ENCODE measurements at places on chromosomes 6 and 20.

GRCh38 chr6:124033501-124033900 lies 229.8 kb downstream of the NKAIN2 start:
- no peak for DNase-seq

DNA sequence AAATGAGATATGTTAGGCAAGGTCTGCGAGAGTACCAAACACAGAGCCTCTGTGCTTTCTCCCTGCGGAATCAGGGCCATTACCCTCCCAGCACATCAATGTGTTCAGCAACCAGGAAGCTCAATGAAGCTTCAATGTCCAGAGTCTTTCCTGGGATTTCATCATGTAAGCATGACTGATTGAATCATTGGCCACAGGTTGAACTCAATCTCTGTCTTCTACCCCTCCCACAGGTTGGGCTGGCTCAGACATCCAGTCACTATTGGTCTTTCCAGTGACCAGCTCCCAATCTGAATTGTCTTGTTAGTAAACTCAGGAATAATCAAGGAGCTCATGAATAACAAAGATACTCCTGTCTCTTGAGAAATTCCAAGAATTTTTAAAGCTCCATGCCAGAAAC lies 2.7 kb upstream of the DTD1 start:
- no peak for DNase-seq

GRCh38 chr6:21764989-21765388 lies 171.4 kb downstream of the SOX4 start:
- no peak for DNase-seq

DNA sequence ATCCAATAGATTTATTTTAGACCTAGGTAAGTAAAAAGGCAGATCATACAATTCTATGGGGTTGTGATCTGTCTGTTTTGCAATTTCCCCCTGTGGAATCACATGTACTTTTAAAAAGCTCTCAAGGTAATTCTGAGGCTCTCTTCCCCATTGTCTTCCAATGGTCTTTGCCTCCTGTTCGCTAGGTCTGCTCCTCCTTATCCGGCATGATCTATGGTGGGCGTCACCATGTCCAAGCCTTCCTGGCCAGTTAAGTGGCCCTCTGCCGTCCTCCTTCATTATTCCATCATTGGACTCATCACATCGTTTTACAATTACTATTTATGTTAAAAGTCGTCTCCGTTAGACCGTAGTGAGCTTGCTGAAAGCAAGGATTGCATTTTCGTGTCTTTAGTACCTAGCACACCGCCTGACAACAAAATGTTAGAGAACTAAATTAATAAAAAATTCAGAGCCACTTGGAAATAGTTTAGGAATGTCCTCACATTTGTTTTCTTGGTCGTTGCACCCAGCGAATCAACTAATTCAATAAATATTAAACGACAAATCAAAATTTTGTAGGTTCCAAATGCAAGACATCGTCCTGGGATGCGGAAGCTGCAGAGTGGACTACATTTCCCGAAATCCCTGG lies 2.2 kb upstream of the STXBP5 start:
- DNase-seq: no peak

DNA sequence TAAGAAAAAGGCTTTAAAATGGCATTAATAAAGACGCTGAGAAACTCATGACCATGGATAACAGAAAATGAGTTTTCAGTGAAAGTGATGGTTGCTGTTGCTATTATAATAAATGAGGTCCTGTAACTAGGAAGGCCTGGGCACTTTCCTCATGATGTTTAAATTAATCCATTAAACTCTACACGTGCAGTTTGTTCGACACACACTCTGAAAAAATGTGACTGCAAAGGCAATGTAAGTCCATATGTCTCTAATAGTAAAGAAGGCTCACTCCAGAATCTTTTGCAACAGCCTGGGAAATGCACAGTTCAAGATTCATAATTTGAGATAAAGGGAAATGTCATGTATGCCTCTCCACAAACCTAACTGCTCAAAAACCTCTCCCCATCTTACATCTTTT lies 153.4 kb downstream of the COL12A1 start:
- DNase-seq: no peak

DNA sequence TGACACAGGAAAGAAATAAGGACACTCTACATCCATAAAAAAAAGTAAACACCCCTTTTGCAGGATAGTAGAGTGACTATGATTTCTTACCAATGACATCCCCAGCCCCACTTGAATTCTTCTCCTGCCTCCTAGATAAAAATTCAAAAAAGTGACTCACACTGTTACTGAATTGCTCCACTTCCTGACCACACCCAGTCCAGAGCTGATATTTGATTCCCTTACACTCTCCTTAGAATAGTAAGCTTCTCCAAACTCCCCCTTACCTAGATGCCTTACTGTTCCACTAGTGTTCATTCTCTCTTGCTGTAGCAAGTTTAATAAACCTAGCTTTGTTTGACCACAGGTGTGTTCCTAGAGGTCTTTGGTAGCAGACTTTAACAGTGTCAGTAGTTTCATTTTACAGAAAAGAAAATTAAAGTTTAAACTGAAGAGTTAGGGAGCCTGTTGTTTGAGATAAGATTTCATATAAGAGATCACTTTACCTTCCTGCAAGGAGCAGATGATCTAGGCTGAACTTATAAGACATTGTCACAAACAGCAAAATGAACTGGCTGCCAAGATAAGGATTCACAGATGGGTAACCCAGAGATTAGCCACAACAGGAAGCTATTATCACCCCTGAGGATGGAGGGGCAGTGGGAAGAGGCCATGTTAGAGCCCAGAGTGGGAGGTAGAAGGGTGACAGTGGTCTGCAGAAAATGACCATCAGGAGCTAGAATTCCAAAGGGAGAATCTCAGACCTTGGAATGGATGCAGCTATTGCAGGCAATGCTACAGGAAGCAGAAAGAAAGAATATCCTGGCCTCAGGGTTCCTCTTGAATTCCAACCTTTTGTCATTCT lies 28.4 kb upstream of the BTN3A2 start:
- no peak for DNase-seq

GRCh38 chr6:2945153-2945452 lies 26.3 kb downstream of the SERPINB6 start:
- DNase-seq: no peak

DNA sequence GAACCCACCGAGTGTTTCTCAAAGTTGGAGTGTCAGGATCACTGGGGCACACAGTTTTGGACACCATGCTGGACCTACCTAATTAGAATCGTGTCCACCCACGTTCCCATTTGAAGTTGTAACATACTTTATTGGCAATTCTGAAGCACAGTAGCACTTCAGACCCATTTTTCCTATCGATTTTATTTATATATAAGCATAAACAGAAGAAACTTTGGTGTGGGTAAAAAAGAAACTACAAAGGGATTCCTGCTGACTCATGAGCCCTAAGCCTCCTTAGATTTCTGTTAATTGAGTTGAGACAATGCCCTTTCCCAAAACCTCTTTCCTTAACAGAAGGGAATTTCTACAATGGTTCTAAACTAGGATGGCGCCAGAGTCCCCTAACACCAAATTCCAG lies 398.0 kb downstream of the CDKAL1 start:
- DNase-seq: no peak

DNA sequence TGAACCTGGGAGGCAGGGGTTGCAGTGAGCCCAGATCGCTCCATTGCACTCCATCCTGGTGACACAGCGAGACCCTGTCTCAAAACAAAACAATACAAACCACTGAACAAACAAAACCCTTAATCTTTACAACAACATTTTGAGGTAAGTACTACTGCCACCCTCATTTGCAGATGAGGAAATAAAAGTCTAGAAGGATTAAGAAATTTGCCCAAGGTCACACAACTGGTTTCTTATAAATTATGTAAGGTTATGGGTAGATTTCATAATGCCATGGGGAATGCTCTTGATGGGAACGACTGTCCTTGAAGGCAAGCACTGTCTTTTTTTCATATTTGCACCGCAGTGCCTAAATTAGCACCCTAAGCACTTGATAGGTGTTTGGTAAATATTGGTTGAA lies 13.8 kb upstream of the B4GALT5 start:
- no peak for DNase-seq

DNA sequence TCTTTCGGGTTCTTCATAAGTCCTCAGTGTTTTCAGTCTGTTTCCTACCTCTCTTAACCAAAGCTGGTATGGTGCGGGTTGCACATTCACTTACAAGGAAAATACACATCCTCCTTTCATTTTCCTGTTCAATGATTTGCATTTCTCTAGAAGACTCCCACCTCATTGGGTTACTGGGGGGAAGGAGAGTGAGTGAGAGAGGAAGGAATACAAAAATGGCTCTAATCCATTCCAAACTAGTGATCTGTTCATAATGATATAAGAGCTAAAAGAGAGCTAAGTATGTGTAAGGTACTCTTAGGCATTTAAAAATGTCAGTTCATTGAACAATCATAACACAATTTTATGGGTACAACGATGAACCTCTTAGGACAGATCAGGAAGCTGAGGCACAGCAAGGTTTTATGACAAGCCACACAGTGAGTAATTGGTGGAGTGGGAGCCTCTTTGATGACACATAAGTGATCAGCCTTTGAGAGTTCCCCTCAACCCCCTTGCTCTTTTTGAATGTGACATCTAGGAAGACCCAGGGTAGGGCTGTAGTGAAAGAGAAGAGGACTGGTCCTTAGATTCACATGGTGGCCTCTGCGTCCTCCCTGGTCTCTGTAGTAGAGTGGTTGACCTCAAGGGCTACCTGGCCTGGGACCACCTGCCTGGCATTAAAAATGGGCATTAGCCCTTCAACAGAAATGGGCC lies 328.4 kb upstream of the SOX4 start:
- no peak for DNase-seq

DNA sequence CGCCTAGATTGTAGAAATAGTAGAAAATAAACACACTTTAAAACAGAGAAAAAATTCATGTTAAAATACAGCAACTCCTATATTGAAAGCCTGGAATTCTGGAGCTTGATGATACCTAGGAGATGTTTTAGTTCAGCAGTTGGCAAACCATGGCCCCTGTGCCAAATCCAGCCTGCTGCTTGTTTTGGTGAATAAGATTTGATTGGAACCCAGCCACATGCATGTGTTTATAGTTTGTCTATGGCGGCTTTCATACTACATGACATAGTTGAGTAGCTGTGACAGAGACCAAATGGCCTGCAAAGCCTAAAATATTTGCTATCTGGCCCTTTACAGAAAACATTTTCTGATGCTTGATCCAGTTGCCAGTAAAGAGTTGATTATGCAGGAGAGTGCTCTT lies 57.2 kb downstream of the PAX1 start:
- DNase-seq: no peak

DNA sequence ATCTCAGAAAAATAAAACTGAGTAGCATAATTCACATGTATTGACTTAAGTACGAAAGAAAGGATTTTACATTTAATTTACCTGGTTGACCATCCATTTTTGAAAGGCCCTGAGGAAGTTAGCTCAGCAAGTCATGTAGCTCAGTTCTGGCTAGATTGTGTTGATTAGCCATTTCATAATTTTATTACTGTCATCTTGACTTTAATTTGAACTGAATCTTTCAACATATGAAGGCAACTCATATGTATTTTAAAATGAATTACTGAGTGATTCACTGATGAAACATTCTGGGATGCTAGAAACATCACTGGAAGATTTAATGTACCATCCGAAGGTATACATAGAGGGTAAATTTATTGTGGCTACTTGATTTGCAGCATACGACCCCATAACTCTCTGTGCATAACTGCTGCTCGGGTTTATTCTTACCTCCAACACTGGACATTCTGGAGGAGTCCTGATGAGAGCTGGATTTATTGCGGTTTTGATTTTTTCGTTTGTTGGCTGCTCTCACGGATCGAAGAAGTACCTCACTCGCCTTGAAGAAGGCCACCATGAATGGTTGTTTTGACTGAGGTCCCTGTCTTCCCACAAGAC lies 101.7 kb downstream of the BMP5 start:
- no peak for DNase-seq

DNA sequence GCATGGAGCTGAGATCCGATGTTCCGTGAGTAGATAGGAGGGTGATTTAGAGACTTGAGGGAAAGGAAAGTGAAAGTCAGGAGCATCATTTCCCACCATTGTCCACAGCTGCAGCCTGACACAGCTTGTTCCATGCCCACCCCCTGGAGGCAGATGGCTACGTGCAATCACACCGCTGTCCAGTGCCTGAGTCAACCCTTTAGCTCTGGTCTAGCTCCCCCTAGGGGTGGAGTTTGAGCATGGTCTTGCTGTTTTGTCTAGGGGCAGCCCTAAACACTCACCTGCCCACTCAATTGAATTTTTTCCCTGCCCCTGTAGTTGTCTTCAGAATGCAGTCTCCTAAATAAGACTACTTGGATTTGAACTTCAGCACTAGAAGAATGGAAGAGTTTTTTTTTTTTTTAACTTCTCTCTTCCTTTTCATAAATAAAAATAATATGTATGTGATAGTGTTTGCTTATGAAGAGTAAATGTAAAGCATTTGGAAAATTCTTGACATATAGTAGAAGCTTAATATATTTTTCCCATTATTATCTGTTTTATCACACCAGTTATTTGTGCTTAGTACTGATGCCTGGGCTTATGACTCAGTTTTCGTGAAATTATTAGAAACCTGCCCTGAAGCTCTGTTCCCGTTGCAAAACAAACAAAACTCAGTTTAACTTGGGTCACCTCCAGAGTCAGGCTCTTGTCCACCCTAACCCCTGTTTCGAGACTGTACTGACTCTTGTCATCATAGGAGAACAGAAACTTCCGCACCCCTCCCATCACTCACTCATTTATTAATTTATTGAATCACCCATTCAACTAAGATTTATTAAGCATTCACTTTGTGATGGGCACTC lies 814.8 kb downstream of the MAFB start:
- no peak for DNase-seq

DNA sequence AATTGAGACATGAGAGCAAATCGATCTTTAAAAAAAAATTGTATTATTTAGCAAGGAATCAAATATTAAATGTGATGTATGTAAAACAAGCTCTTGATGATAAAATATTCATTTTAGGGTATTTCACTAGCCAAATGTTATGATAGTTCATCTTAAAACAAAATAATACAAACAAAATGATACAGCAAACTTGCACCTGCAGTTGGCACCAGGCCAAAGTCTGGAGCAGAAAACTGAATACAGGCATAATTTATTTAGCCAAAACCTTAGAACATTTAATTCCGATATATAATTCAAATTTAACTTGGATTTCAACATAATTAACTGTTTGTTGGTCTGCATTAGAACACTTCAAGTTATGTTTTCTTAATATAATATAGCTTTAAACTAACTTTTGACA lies 60.9 kb downstream of the EPHA7 start:
- no peak for DNase-seq

DNA sequence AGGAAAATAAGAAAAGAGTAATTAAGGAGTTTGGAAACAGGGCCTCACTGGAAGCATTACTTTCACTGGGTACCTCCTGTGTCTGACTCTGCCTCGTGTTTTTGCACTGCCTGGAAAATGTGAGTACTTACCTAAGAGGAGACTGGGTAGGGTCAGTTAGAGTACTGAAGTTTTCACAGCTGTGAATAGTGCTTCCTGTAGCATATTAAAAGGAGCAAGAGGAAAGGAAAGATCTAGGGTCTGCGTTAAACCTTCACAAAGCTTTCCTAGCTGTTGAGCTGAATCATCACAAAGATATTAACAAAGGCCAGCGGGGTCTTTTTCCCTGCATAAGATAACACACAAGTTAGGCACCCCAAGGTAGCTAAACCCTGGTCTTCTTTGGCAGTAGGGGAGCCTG lies 82.3 kb downstream of the MLIP start:
- DNase-seq: no peak

Data from stimulated activated CD4-positive, alpha-beta T cell treated with anti-CD3 and anti-CD28 coated beads, Interleukin-12 subunit alpha, Interleukin-12 subunit beta, amount 100 ng/mL, for 4 hours (primary cell).